ENCODE measurements at places on chromosomes 1 and 21. TPM values are rescaled to one million over a fixed set of nuclear protein-coding genes. Genes with fewer than 3 reads are reported as not detected.

GRCh38 chr1:55203064-55203463 is 12.1 kb downstream of the USP24 start:
- H3K4me1 ChIP-seq = peaks cover 6% of the 10 kb centered on the region
- H3K36me3 ChIP-seq = no peaks in the 10 kb centered on the region
- no peak overlapping the region for H3K4me3 ChIP-seq
- no peak for DNase-seq

GRCh38 chr1:116569776-116570357 is 959 bp downstream of the CD58 start:
- H3K36me3 ChIP-seq = no peaks in the 10 kb centered on the region
- peak overlapping the region; percentile 93 for H3K27ac ChIP-seq
- H3K4me3 ChIP-seq = peak overlapping the region; percentile 94
- no peaks in the 10 kb centered on the region for H3K27me3 ChIP-seq
- H3K4me1 ChIP-seq = peaks cover 12% of the 10 kb centered on the region

GRCh38 chr1:234962340-234962989 is 166.2 kb downstream of the TOMM20 start:
- no peaks in the 10 kb centered on the region for H3K36me3 ChIP-seq
- peak; percentile 78 for DNase-seq
- peaks cover 50% of the 10 kb centered on the region for H3K4me1 ChIP-seq
- peak overlapping the region; percentile 81 for H3K27ac ChIP-seq
- no peak overlapping the region for H3K4me3 ChIP-seq
- H3K27me3 ChIP-seq = no peaks in the 10 kb centered on the region

GRCh38 chr1:2358072-2358471 is 33.3 kb downstream of the MORN1 start:
- H3K4me3 ChIP-seq = no peak overlapping the region
- H3K27ac ChIP-seq = no peak overlapping the region
- H3K36me3 ChIP-seq = no peaks in the 10 kb centered on the region
- no peaks in the 10 kb centered on the region for H3K27me3 ChIP-seq
- H3K4me1 ChIP-seq = no peaks in the 10 kb centered on the region

Gene AHDC1
- polyA plus RNA-seq = 8.5 TPM
